ENCODE measurements at places on chromosomes 12 and 14.

DNA sequence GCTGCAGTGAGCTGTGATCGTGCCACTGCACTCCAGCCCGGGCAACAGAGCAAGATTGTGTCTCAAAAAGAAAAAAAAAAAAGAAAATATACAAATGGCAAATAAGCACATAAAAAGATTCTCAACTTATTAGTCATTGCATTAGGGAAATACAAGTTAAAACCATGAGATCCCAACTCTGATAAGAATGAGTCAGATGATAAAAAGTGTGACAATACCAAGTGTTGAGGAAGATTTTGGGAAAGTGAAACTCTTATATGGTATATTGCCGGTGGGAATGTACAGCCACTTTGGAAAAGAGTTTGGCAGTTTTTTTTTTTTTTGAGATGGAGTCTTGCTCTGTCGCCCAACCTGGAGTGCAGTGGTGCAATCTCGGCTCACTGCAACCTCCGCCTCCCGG is 7.6 kb upstream of the PRPF40B start:
- no peak for DNase-seq

GRCh38 chr12:113764661-113765060 is 201.5 kb downstream of the RBM19 start:
- no peak for DNase-seq

DNA sequence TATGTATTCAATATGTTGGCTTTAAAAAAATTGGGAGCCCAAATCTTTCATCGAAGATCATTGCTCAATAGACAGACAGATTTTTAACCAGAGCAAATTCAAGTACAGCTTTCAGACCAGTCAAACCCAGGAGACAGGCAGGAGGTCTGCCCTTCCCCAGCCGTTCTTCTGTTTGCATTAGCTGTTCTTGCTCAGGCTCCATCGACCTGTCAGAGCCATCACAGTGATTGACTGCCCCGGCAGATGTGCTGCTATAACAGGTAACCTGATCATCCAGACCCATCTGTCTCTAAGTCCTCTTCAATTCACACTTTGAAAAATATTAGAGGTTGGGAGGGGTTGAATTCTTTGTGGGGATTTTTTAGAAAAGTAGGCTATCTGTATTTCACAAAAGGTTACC is 453.5 kb downstream of the FOXG1 start:
- no peak for DNase-seq

GRCh38 chr12:18562531-18562930 is 175.3 kb downstream of the PLCZ1 start:
- DNase-seq = no peak

DNA sequence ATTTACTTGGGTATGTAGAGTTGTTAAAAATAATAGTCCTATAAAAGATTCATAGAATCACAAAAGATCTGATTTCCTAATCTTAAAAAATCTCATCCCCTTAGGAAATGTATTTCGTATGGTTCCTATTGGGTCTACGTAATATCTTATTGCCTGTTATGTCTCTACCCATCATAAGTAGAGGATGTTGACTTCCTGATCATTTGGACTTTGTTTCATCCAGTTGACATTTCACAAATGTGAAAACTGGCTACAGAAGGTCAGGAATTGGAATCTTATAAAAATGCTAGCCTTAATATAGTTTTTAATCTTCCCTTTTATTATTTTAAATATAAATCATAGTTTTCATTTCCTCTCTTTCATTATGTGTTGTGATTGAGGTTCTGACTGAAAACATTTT is 45.2 kb downstream of the TDP1 start:
- DNase-seq = no peak
